ENCODE measurements at places on chromosomes 7 and 10.

DNA sequence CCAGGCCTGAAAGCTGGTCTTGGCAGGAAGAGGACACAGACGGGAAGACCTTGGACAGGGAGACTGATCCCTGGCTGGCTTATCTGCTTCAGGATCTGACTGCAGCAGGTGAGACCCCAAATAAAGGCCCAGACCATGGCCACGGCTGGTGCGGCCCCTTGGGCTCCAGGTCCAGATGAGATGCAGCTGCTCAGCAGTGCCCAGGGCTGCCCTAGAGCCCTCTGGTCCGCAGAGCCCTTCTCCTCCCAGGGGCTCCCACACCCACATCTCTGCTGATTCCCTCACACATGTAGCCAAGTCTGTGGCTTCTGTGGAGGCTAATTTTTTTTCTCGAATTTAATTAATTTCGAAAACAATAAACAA, 46.3 kb downstream of the VIPR2 start:
- DNase-seq = no peak

DNA sequence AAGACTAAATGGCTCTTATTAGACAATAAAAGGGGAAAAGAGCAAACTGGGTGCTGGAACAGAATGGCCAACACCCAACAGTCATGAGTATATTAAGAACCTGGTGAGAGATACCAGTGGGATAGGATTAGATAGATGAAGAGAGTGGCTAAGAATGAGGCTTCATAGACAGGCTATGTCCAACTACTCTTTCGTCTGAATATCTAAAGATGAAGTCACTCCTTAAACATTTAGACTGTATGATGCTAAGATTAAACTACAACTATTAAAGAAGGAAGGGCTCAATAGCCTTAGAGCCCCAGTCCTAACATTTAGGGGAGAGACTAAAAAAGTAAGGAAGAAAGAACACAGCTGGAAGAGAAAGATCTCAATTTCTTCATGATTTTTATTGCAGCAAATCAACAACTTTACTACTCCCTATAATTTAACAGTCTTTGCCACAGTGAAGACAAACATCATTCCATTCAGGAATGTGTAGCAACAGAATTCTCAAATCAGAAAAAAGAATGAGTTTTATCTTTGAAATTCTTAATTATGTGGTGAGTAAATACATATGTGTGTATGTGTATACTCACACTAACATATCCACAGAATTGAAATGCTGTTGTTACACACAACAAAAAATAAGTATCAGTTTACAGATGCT, 45.6 kb downstream of the CACNA2D1 start:
- DNase-seq = no peak

GRCh38 chr7:45586542-45587520, 12.7 kb downstream of the ADCY1 start:
- no peak for DNase-seq

DNA sequence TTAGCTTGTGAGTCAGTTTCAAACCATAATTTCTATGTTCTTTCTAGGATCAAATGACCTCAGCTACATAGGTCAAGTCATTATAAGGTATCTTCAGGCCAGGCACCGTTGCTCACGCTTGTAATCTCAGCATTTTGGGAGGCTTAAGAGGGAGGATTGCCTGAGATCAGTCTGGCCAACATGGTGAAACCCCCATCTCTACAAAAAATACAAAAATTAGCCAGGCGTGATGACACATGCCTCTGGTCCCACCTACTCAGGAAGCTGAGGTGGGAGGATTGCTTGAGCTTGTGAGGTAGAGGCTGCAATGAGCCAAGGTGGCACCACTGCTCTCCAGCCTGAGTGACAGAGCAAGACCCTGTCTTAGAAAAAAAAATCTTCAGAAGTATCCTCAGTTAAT, 362.3 kb downstream of the GATA3 start:
- no peak for DNase-seq

- no peak for DNase-seq
Observed at GRCh38 chr10:129764011-129764900, 199.8 kb downstream of the EBF3 start.

- DNase-seq = no peak
Observed at GRCh38 chr7:151736403-151736909, 140.5 kb downstream of the PRKAG2 start.

- DNase-seq = peak; percentile 68
Observed at GRCh38 chr10:102644646-102645387, 538 bp downstream of the TRIM8 start.

- DNase-seq = no peak
Observed at GRCh38 chr10:60846173-60846572, 67.9 kb downstream of the CDK1 start.

- DNase-seq = no peak
Observed at GRCh38 chr10:5428133-5428532, 15.8 kb downstream of the NET1 start.

DNA sequence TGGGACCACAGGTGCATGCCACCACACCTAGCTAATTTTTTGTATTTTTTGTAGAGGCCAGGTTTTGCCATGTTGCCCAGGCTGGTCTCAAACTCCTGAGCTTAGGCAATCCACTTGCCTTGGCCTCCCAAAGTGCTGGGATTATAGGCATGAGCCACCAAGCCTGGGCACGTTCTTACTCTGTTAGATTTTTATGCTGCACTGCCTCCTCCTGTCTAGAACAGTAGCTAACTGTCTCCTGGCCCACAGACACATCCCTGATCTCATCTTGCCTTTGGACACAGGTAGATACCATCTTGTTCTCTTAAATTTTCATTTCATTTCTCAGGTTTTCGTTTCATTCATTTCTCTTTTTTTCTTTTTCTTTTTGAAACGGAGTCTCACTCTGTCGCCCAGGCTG, 41.1 kb downstream of the BLVRA start:
- DNase-seq = no peak

DNA sequence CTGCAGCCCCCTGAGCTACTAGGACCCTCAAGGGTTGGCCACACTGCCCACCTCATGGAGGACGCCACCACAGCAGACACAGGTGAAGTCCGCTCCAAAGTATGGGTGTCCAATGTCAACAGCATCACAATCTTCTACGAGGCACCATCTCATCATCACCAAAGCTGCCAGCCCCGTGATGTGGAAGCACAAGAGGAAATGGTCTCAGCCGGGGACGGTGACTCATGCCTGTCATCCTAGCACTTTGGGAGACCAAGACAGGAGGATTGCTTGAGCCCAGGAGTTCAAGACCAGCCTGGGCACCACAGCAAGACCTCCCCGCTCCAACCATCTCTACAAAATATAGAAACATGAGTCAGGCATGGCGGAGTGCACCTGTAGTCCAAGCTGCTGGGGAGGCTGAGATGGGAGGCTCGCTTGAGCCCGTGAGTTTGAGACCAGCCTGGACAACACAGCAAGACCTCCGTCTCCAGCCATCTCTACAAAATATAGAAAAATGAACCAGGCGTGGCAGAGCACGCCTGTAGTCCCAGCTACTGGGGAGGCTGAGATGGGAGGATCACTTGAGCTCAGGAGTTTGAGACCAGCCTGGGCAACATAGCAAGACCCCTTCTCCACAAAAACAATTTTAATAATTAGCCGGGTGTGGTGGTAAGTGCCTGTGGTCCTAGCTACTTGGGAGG, 48.8 kb upstream of the MYL10 start:
- DNase-seq = no peak

DNA sequence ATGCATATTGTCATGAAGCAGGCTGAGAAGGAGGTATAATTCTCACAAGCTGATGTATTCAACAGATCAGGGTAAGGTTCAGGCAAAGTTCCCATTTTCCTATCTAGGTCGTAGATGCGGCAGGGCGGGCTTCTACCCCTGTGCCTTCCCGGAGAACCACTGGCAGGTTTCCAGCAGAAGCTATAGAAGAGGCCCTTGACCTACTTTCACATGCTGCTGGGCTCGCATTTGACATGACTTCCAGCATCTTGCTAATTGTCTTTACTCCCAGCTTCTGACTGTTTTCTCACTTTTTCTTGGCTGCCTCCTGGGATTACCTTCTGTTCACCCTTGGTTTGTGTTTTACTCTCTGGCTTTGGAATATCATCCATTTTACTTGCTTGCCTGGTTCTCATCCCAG, 32.6 kb upstream of the ORC5 start:
- no peak for DNase-seq

DNA sequence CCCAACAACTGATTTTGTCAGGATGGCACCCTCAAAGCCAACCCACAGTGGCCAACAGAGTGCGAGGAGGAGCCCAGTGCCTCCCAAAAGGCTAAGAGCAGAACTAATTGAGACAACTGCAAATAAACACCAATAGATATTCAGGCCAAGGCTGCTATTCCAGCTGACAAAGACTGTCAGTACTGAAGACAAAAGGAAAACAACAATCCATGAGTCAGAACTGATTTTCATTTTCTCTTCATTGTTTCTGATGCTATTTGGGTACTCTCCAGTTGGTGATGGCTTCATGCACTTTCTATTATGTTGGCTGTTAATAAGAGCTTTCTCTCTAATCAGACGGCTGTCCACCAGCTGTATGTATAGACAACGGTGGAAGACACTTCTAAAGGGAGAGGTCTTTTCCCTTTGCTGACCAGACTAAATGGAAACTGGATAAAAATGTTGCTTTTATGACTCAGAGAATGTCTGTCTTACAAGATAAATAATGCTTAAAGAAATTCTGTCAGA, 515.9 kb downstream of the PARD3 start:
- no peak for DNase-seq

DNA sequence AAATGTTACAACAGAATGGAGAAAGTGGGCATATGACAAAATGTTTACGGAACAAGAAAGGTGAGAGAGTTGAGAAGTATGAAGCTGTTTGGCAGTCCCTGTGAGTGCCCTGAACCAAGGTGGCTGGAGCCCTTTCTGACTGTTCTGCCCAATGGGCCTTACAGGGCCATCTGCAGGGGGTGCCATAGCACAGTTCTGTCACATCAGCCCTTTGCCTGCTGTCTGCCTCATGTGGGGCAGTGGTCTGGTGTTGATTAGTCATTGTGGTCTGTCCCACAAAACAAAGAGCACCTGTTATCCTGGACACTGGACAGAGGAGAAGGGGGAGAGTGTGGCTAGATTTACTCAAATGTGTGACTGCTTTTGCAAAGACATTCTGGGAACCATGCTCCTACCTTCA, 51.5 kb upstream of the OSBPL3 start:
- DNase-seq = no peak

DNA sequence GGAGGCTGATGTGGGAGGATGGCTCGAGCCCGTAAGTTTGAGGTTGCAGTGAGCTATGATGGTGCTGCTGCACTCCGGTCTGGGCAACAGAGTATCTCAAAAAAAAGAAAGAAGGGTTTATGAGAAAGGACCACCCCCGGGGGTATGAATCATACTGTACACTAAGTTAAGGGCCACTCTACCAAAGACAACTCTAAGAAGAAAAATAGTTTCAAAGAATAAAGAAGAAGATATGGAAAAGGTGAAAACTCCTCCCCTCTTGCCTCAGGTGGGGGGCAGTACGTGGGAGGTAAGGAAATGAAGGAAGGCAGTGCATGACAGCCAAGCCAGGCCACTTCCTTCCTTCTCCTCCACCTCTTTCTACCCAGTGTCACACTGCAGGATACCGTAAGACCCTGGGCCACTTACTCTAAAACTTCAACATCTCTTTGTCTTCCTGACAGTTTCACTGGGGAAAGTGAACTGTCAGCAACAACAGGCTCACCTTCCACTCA, 61.3 kb downstream of the PIP4K2A start:
- peak; percentile 62 for DNase-seq

DNA sequence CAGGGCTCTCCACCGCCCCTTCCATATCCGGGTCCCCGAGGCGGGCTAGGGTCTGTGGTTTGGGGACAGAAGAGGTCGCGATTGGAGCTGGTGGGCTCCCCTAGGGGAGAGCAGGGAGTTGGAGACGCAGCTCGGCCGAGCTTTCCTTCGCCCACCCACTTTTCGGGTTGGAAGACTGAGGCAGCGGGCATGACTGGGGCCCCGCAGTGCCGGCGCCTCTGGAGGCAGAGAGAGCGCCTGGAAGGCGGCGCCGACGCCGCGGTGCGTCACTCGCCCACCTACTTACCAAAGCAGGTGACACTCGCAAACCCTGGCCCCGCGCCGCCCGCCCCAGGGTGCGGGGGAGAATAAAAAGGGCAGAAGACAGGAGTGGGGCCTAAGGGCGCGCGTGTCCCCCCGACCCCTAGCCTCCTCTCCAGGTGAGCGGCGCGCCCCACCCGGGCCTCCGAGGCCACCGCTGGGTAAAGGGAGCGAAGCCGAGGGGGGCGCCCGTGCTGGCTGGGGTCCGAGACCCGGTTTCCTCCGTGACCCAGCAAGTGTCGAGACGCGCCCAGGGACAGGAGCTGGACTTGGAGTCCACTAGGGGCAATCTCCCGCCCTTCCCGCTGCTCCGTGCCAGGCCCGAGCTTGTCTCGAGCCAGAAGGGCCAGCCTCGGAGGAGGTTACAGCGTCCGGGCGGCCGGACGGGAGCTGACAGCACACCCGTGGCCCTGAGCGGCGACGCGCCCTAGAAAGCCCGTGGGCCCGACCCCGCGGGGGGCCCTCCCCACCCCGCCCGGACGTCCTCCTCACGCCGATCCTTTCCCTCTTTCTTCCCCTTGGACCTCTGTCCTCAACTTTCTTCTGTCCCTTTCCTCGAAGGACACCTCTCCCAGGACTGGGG, 34.4 kb upstream of the GRID1 start:
- peak; percentile 47 for DNase-seq

DNA sequence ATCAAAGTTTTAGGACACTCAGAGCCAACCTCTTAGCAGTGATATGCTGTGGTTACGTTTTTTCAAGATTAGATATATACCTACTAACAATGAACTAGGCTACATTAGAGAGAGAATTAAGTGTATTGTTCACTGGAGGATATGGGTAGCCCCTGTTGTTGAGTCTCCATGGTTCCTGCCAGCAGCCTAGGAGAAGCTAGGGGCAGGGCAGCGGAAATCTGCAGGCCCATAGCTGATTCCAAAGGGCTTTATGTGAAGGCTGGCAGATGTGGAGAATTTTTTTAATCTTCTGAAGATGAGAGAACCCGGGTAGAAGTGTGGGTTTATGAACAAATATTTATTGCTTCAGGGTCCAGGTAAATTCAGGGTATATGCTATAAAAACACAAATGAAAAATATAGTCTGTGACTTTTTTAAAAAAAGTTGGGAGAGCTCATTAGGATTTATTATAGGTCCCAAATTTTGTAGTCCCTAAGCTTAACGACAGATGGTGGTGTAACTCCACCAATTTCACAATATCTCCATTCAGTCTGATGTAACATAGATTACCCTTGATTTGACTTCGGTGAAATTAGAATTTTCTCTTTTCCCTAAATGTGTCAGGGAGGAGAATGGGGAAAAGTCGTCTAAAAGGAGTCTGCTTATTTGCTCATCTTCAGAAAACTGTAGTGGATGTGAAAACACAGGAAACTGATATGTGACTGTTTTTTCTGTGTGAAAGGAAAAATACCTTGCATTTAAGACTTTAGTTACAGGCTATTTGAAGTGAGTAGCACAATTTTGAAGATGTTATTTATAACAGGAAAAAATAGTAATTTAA, 163.0 kb upstream of the PPP1R3A start:
- DNase-seq = peak; percentile 28

DNA sequence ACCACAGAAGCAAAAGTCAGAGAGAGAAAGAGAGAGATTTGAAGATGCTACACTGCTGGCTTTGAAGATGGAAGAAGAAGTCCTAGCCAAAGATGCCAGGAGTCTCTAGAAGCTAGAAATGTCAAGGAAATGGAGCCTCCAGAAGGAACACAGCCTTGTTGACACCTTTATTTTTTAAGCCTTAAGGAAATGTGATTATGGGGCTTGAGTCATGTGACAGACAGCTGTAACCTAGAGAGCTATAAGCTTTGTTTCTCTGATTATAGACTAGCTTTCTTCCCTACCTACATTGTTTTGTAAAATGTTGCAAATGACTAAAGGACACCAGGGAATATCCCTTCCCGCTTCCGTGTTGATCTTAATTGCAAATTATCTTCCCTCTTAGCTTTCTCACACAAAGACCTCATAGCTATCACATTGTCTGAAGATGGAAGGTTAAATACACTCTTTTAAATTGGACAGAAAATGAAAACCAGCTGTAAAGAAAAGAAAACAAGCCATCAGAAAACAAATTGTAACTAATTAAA, 199.9 kb downstream of the ARHGAP12 start:
- DNase-seq = no peak
